ENCODE measurements at places on chromosomes 3 and 15. TPM values are rescaled to one million over a fixed set of nuclear protein-coding genes. Genes with fewer than 3 reads are reported as not detected.

DNA sequence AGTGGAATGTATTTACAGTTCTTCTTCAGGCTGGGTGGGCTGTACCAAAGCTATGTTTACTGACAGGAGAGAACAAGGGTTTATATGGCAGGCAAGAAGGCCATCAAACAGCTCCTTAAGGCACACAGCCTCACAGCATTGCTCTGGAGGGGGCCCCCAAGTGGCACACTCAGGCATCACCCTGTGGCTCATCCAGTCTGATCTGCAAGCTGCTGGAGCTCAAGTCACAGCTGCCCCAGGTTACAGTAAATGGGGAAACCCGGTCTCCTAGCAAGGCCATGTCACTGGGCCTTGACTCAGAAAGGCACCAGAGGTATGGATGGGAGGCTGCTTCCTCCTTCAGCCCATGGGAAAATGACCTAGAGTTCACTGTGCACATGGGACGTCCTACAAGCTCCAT is 67.5 kb downstream of the TFG start:
- no peak overlapping the region for H3K27ac ChIP-seq
- no peak for DNase-seq
- peaks cover 3% of the 10 kb centered on the region for H3K4me1 ChIP-seq
- no peaks in the 10 kb centered on the region for H3K27me3 ChIP-seq

GRCh38 chr3:133124511-133124910 is 86.3 kb downstream of the TMEM108 start:
- H3K4me1 ChIP-seq = no peaks in the 10 kb centered on the region
- no peak overlapping the region for H3K27ac ChIP-seq
- DNase-seq = no peak
- H3K27me3 ChIP-seq = peaks cover 6% of the 10 kb centered on the region
- no peak overlapping the region for H3K4me3 ChIP-seq

- no peak overlapping the region for H3K4me3 ChIP-seq
- H3K27me3 ChIP-seq = peaks cover 12% of the 10 kb centered on the region
- H3K4me1 ChIP-seq = no peaks in the 10 kb centered on the region
- DNase-seq = no peak
- H3K27ac ChIP-seq = no peak overlapping the region
These were observed 12.5 kb downstream of the NR1I2 start for GRCh38 chr3:119794401-119794800.

DNA sequence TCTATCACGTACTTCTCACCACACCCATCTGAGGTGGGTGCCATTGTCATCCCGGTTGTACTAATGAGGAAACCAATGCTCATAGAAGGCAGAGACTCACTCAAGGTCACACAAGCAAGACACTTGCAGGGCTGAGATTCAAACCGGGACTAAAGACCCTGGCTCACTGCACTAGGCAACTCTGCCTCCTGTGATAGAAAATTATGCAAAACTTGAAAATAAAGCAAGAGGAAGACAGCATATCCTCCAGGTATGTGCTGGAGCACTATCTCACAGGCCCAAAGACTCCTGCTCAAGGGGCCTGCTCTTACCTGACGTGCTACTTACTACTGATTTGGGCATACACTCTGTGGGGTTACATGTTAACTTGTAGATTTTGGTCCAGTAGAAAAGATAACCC is 25.6 kb downstream of the ANXA2 start:
- no peak overlapping the region for H3K27ac ChIP-seq
- DNase-seq = no peak
- H3K4me1 ChIP-seq = peaks cover 29% of the 10 kb centered on the region

DNA sequence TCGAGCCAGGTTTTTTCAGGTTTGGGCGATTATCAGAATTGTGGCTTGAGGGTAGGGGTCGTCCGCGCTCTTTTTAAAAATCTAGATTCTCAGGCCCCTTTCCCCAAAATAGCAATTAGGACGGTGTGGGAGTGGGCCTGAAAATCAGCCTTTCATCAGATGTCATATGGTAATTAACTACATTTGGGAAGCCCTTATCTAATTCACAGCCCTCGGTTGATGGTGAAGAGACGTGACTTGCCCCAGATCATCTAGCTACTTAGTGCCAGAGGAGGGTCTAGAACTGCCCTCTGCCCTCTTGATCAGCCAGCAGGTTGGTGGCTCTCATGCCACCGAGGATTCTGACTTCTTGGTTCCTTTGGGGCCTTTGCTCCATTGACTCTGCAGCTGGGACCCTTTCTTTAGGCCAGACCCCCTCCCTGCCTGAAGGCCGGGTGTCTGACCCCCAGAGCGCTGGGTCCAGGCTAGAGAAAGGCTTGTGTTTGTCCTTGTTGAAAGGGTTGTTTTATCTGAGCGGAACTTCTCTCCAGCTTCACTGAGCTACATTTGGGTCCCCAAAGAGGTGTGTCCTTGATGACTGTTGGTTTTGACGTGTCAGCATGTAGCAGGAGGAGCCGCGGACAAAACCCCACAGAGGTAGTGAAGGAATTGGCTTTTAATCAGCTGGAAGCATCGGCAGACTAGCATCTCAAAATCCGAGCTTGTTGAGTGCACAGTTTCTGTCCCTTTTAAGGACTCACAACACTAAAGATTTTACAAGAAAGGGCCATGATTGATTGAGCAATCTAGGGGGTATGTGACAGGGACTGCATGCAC is 857 bp downstream of the AEN start:
- peaks cover 45% of the 10 kb centered on the region for H3K4me1 ChIP-seq
- peak overlapping the region; percentile 97 for H3K27ac ChIP-seq
- H3K27me3 ChIP-seq = peaks cover 3% of the 10 kb centered on the region
- peaks cover 49% of the 10 kb centered on the region for H3K36me3 ChIP-seq
- H3K4me3 ChIP-seq = peak overlapping the region; percentile 95

DNA sequence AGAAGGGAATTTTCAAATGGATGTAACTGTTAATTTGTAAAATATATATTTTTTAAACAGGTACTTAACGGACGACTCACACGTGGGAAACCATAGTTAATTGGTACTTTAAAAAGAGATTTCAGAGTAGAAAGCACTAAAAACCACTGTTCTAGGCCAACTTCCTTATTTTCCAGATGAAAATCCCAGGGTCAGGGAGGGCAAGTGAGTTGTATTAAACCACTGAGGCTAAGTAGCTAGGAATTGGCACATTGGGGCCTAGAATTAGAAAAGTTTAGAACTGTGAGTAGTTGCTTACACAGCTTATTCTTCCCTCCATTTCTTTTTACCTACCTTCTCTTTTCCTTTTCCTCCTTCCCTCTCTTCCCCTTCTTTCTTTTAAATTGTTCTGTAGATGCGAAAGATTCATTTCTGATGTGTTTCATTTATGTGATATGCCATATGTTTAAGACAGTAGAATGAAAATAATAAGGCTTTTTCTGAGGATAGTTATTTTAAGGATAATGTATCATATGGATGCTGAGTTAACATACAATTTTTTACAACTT is 4.1 kb upstream of the UTS2B start:
- H3K36me3 ChIP-seq = peaks cover 3% of the 10 kb centered on the region
- no peak for DNase-seq
- H3K27me3 ChIP-seq = peaks cover 6% of the 10 kb centered on the region
- H3K27ac ChIP-seq = peak overlapping the region; percentile 33

EFCC1 gene
- 0.11 TPM for total RNA-seq

DNA sequence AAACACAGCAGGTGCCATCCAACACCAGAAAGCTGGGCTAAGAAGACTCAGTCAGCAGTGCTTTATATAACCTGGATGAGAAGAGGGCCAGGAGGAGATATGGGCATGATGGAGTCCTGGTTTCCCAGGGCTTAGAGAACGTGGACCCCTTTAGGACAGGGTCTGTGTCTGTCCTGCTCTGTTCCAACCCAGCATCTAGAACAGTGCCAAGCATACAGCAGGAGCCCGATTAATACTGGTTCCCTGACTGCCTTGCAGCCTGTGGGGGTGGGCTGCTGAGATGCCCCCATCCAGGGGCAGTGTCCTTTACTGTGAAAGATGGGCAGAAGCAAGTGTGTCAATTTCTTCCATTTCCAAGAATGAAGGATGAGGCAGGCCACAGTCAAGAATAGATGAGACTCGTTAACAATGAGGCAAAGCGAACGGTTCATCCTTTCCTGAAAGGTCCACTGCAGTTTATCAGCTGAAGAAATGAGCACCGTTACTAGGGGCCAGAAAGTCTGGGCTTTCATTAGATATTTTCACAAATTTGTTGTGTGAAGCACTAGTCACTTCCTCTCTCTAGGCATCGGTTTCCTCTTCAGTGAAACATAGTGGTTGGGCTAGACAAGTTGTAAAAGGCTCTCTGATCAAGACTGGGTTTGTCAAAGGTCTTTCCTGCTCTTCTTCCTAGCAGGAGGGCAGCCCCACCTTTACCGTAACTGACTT is 72.0 kb upstream of the HERC1 start:
- no peaks in the 10 kb centered on the region for H3K27me3 ChIP-seq
- H3K36me3 ChIP-seq = no peaks in the 10 kb centered on the region
- no peak overlapping the region for H3K4me3 ChIP-seq
- DNase-seq = no peak
- H3K4me1 ChIP-seq = peaks cover 15% of the 10 kb centered on the region

Measured in activated T-helper 2 cell treated with anti-CD3 and anti-CD28 coated beads, Interferon-gamma antibody, Interleukin-2, Interleukin-4, amounts not matched to agents 10 μg/mL and 5 μg/mL and 100 μg/mL, durations not matched to agents 14 hours and 24 hours and 36 hours (primary cell).